Testis (tissue), 5 donors: ENCODE measurements at places on chromosomes 16 and 17. TPM values are rescaled to one million over a fixed set of nuclear protein-coding genes. Genes with fewer than 3 reads are reported as not detected.

The PYDC1 gene
- not detected for total RNA-seq

The TEX2 gene
- total RNA-seq, result 99.9 TPM

The UTS2R gene
- total RNA-seq, result 3.8 TPM

The MGRN1 gene
- 91.1 TPM for total RNA-seq

The NTN3 gene
- 1.7 TPM for total RNA-seq

The TMC8 gene
- 3.5 TPM for total RNA-seq

The CCL4 gene
- 0.39 TPM for total RNA-seq

The KCNH6 gene
- 0.99 TPM for total RNA-seq

The CA7 gene
- total RNA-seq, result 1.4 TPM
